ENCODE measurements at places on chromosomes 5 and 9.

GRCh38 chr5:2591777-2592453 is 159.6 kb downstream of the IRX2 start:
- DNase-seq, result no peak

DNA sequence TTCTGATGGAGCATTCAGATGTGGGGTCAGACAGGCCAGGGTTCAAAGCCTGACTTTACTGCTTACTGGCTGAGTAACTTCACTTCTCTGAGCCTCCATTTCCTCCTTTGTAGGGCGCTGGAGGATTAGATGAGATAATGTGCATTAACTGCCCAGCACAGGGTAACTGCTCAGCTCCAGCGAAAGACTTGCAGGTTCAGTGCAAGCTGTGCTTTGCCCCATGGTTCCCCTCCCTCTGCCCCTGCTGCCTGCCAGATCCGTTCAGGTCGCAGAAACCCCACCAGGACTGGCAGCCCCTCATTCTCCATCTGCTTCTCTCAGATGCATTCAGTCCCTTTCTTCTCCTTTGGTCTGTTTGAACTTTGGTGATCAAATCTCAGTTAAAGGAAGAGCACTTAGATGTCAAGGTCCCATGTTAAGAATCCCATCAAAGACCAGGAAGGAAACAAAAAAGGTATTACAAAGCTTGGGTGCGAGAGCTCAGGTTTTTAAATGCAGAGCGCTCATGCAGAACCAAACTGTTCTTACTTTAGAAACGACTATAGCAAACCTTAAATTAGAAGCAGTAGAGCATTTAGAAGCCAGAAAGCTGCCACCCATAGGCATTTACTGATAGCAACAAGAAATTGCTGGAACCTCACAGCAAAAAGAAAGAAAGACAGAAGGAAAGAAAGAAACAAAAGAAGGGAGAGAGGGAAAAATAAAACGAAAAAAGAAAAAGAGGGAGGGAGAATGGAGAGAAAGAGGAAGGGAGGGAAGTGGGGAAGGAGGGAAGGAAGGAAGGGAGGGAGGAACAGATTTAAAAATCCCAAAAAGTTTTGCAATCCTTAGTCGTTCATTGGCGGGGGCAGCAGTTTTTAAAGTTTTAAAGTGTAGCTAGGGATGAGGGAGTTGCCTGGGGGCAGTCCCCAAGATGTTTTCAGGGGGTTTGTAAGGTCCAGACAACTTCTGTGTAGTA is 23.5 kb downstream of the AFAP1L1 start:
- no peak for DNase-seq

DNA sequence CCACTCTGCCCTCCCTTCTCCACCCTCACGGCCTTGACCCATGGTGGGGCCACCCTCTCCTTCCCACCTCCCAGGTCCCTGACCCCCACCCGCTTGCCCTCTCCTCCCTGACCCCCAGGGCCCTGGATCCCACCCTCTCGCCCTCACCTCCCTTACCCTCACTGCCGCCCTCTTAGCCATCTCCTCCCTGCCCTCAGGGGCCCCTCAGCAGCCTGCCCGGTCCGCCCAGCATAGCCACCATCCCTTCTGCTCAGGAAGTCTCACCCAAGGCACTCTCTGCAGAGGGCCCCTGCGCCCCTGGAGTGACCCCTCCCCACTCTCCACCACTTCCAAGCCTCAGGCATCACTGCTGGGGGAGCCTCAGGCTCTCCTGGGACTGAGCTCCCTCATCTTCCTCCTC is 66.3 kb downstream of the MRPL36 start:
- no peak for DNase-seq

DNA sequence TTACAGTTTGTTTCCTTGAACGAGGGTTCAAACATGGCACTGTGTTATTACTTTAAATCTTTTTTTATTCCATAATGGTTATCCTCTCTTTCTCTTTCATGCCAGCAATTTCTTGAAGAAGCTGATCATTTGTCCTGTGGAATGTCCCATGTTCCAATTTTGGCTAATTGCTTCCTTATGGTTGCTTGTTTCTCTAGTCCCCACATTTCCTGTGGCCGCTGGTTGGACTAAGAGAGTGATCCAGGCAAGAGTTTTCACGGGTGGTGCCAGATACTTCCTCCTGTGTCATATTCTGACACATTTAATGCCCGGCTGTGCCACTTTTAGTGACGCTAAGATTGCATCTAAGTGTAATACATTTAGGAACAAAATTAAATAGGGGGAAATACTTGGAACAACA is 83.8 kb upstream of the FAM169A start:
- no peak for DNase-seq

GRCh38 chr9:120307599-120307998 is 272.4 kb downstream of the CDK5RAP2 start:
- no peak for DNase-seq

DNA sequence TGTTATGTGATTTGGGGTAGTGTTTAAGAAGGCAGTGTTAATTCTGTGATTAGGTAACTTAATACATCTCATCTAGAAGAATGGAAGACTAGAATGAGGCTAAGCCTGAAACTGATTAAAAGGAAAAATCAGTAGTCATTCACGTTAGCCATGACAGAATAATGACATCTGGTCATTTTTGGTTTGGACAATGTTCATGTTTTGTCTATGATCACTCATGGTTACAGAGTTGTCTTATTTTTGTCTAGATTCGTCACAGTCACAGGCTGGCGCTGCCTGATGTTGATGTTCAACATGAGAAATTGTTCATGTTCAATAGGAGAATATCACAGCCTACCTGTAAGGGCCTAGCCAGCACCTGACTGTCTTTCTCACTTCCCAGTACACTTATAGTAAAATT is 9.5 kb upstream of the DOCK2 start:
- DNase-seq, result no peak

DNA sequence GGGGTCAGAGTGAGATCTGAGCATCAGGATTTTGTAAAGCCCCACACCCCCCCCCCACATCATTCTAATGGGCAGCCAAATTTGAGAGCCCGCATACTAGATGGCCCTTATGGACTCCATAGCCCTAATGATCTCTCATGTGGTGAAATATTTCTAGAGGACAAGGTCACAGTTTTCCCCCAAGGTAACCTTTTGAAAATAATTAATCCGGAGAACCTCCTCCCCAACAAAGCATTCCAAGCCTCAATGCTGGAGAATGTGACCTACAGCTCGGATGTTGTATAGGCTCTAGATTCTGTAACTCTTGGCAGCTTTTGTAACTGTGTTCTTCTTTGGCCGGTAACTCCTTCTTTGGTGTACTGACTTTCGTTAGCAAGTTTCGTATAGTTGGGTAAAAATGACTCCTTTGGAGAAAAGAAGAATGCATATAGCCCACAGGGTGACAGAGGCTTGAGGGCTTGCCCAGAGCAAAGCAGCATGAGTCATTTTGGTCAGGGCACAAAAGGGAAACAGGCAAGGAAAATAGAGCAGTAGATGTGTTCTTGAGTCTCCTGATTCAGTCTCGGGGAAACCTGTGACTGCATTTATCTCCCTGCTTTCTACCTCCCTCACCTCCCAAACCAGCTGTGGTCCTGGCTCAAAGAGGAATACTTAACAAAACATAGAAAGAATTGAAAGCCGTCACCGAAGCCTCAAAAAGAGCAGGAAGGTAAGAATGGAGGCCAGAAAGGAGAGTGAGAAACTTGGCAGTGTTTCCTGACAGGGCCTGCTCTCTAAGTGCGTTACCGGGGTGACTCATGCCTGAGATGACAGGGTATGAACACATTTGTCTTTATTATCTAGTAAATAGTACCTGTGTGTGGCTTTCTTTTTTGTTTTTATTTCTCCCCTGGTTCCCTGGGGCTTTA is 6.6 kb upstream of the XPA start:
- no peak for DNase-seq

- DNase-seq, result no peak
Observed at GRCh38 chr9:137761032-137761431, 116.5 kb upstream of the CACNA1B start.

- no peak for DNase-seq
Observed at GRCh38 chr9:7844242-7844641, 44.7 kb upstream of the DMAC1 start.

GRCh38 chr5:144205141-144205551 is 34.5 kb downstream of the KCTD16 start:
- DNase-seq, result no peak

DNA sequence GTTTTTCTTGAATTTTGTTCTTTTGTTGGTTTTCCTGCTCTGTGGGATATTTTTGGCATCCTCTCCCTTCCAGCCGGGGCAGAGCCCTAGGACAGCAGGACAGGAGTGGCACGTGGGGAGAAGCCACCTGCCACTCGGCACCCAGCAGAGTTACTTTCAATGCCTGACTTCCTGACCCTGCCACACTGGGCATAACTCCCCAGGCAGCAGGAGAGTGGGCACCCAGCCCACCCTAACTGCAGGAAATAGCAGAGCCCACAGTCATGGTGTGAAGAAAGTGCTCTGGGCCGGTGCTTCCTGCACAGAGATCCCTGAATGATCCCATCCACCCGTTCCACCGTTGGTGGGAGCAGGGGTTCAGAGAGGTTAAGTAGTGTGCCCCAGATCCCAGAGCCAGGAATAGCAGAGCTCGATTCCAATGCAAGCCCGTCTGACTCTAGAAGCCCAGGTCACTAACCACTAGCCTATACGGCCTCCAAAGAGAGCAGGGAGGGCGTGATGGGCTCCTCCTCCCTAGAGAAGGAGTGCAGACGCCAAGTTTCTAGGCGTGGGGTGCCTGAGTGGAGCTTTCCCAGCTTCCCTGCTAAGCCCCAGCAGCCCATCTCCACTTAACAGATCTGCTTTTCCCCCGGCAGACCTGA is 8.1 kb upstream of the NUP214 start:
- no peak for DNase-seq

DNA sequence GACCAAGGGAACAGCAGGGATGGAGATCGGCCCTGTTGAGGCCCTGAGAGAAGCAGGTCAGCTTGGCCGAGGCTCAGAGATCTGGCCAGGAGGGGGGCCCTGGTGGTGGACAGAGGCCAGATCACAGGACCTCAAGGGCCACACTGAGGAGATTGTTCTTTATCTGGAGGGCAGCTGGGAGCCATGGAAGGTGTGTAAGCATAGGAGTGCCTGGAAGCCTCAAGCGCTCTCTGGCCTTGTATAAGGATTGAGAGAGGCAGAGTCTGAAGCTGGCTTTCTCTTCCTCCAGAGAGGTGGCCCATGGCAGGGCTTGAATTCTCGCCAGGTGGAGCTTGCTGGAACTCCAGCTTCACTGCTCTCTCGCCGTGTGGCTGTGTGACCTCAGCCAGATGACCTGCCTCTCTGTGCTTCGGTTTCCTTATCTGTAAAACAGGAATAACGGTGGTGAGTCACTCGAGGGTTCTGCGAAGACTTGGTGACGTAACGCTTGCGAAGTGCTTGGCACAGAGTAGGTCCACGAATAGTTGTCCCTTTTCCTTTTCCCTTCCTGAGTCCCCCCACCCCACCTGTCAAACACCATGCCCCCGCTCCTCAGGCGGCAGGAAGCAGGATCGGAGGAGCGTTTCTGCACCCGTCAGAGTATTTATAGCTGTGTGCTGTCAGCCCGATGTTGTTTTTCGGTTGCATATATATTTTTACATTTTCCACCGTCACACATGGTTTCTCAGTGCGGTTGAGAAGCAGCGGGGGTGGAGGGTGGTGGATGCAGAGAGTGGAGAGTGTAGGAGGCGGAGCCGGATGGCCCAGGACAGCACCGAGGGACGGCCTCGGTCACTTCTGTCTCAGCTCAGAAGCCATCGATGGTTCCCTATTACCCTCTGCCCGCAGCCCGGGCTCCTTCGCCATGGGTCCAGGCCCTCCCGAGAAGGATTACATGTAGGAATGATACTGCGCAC is 17.0 kb upstream of the CRB2 start:
- DNase-seq, result peak; percentile 60

GRCh38 chr9:88753691-88754367 is 218.9 kb downstream of the NXNL2 start:
- no peak for DNase-seq
